ENCODE measurements at places on chromosomes 3 and 15.

GRCh38 chr3:123372686-123373473 is 76.0 kb downstream of the ADCY5 start:
- DNase-seq = no peak

GRCh38 chr3:178396318-178396717 is 139.9 kb upstream of the KCNMB2 start:
- DNase-seq = no peak

- no peak for DNase-seq
Measured at GRCh38 chr15:59703979-59704796, 15.1 kb upstream of the BNIP2 start.

GRCh38 chr3:127101411-127102187 is 91.3 kb upstream of the PRR23E start:
- no peak for DNase-seq

DNA sequence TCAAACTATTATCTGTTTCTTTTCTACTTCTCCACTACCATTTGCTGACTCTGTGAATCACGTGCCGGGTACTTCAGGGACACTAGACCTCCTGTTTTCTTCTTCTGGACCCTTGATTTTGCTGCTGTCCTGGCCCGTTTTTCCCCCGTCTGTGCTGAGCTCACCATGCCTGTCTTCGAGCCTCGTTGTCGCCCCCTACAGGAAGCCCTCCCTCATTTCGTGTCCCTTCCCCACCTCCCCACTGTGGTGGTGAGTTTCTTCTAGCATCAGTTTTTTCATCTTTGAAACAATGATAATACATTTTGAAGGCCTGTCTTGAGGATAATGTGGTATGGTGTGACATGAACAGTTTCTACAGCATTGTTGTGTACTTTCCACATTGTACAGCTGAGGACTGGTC is 12.8 kb downstream of the GABRG3 start:
- DNase-seq = no peak

DNA sequence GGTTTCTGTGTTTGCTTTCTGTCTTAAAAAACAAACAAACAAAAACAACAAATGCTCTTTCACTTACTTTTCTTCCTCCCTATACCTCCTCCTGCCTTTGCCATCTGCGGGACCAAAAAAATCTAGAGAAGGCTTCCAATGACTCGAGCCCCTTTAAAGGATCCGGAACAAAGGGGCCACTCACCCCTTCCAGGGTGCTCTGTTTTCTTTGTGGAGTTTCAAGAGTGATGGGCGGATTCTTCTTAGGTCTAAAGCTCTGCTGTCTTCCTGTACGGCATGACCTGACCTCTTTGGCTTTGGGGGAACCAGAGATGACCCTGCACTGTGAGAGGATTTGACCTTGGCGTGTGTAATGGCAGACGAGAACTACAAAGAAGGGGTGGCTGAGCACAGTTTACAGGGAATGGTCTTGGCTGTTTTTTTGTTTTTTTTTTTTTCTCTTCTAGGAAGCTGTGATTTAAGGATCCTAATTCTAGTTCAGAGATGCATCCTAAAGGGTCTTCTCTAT is 2.2 kb upstream of the MUC20 start:
- DNase-seq = no peak

GRCh38 chr3:142118911-142119310 is 30.4 kb downstream of the TFDP2 start:
- no peak for DNase-seq
